Cerebellum (tissue), 4 donors: ENCODE measurements at places on chromosomes 5 and 9.

DNA sequence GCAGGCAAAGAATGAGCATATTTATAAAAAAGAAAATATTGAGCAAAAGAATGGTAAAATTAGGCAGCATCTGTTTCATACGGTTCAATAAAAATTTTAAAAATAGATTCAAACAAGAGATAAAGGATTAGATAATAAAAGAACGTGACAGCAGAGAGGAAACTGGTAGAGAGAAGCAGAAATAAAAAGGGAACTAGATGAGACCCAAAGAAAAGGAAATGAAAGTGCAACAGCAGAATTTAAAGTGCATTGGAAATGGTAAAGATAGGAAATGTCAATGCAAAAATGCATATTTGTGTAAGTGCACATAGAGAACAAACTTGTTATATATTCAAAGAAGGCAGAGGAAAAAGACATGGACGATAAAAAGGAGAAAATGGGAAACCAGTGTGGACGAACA is 70.2 kb downstream of the SUSD1 start:
- no peak for DNase-seq

DNA sequence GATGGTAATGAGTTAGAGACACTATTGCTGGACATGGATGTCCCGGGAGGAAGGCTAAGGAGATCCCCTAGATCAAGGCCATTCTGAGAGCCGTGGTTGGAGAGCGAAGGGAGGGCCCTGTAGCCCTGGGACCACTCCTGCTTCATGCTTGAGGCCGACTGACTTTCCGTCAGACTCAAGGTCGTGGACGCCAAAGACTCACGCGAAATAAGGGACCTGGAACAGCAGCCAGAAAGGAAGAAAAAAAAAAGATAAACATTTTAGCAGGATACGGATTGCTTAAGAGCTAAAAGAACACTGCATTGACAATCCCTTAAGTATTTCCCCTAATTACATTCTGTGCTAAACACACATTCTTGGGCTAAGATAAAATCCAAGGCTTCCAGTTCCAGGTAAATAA is 181.2 kb downstream of the GLIS3 start:
- no peak for DNase-seq

- DNase-seq = no peak
Observed at GRCh38 chr5:180199390-180199789, 9.6 kb downstream of the RASGEF1C start.

DNA sequence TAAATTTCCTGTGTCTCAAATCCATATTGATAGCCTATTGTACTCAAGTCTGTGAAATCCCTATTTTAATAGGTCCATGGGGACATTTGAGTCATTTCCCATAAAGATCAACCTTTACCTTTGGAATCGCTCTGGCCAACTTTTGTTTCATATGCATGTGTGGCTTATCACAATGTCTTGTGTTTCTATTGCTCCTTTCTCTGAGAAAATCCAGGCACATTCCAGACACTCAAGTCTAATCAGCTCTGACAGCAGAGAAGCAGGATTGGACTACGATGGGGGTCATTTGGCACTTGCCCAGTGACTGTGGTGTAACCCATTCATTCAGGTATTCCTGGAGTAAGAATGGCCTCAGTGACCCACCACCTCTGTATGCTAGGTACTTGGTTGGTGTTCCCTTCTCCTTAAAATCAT is 48.4 kb downstream of the ACTBL2 start:
- DNase-seq = no peak

DNA sequence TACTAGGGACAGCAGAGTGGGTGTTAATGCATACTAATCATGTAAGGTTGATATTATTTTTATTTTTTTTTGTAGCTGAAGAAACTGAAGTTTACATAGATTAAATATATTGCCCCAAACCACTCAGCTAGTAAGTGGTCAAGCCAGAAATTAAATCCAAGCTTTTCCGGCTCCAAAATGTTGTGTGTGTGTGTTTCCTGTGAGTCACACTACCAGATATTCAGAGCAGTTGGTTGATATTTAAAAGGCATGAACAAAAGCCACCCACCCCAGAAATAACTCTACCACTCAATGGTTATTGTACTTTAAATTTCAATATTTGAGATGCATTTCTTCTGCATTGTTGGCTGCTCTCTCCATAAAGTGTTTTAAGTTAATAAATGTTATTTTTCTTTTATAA is 29.5 kb downstream of the KCNN2 start:
- no peak for DNase-seq

DNA sequence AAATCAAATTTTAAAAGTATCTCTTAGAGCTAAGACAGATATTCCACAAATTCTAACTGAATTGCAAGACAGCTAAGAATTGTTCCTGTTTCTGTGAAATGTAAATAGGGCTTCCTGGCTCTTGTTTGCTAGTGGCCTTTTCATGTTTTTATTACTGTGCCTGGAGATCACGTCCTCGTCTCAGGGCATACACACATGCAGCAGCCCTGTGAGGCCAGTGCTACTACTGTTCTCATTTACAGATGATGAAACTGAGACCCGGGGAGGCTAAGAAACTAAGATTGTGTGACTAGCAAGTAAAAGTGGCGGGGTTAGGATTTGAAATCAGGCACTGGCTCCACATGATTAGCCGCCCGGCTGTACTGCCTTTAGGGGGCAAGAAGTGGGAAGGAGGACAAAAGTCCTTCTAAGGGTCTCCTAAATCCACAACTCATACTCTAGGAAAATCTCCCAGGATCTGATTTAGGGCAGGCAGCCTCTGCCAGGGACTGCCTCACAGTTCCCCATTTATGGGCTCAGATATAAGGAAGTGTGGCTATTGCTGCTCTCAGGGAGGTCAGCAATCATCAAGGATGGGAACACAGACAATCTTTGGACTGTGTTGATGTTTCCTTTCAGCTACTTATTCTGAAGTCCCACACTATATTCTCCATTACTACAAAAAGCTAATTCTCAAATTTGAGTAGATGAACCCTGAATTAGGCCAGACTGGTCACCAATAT is 7.9 kb downstream of the PRUNE2 start:
- no peak for DNase-seq

DNA sequence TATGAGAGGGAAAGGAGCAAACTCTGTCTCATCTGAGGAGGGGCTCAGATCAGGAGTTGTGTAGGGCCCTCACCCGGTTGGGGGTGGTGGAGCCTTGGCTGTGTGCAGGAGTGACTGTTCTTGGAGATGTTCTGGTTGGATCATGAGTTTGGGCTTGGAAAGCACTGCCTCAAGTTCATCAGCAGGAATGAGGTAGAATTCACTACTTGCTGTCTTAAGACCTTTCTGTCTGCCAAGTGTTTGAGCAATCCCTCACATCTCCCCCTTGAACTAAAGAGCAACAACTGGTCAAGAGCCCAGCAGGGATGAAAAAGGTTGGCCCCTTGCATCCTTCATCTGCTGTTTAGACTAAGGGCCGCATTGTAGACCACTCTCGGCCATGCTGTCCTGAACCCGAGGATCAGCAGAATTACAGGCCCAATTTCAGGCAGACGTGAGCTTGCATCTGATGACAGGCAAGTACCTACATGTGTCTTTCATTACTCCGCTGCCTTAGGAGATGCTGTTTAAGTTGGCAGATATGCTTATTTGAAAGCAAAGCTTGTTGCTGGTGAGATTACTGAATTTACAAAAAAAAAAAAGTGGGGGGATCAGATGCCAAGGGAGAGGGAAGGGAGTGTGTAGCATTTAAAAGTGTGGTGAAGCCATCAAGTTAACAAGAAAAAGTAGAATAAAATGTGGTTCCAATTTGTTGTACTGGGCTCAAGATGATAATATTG is 36.4 kb downstream of the PIK3R1 start:
- no peak for DNase-seq

- DNase-seq = no peak
Observed at GRCh38 chr9:121160025-121160424, 41.6 kb downstream of the RAB14 start.

- peak; percentile 21 for DNase-seq
Observed at GRCh38 chr9:87567571-87567970, 69.9 kb downstream of the DAPK1 start.

- DNase-seq = no peak
Observed at GRCh38 chr5:74239261-74239660, 401.3 kb downstream of the ENC1 start.

GRCh38 chr5:134133995-134134541 is 19.6 kb downstream of the TCF7 start:
- DNase-seq = no peak

DNA sequence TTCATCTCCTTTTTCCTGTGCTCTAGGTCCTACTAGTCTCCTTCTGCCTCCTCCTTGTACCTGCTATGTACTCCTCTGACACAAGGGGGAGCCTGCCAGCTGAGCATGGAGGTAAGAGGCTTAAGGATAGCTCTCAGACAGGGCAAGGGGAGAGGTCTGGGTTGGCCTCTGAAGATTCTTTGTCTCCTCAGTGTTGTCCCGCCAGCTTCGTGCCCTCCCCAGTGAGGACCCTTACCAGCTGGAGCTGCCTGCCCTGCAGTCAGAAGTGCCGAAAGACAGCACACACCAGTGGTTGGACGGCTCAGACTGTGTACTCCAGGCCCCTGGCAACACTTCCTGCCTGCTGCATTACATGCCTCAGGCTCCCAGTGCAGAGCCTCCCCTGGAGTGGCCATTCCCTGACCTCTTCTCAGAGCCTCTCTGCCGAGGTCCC is 3.8 kb downstream of the CREB3 start:
- DNase-seq = peak; percentile 67

- DNase-seq = peak; percentile 19
Observed at GRCh38 chr9:100322954-100323536, 29.7 kb downstream of the TEX10 start.

DNA sequence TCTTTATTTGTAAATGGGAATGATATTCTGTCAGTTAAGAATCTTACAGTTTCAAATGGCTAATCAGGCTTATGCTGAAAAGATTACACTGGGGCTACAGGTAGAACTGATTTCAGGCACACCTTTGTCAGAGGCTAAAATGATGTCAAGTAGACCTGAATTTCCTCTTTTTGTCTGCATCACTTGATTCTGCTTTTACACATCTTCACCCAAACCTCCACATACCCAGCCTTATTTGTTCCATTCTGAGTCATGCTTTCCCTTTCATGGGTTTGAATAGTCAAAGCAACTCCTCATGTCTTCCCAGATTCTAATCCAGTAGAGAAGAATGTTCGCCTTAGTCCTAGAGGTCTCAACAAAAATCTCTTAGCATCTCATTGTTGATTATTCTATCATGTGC is 156.4 kb downstream of the CWC27 start:
- DNase-seq = no peak

DNA sequence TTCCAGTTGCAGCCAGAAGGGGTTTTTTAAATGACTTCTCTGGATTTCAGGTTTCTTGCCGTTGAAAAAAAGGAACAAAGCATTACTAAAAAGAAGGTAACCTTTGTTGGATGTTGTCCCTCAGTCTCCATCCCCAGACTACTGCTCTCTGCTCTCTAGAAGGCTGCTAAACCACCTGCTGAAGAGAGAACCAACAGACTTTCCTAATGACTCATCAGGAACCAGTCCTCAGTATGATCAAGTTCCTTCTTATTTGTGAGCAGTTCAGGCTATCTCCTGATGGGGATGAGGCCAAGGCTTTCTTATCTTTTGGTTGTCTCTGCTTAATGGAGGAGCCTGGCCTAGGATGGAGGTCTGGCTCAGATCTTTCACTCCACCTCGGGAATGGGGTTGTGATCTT is 4.1 kb downstream of the KIF4B start:
- no peak for DNase-seq

- no peak for DNase-seq
Observed at GRCh38 chr5:57007344-57007743, 55.4 kb upstream of the MIER3 start.

GRCh38 chr5:16732356-16732755 is 115.6 kb upstream of the RETREG1 start:
- no peak for DNase-seq

GRCh38 chr5:141570655-141571054 is 48.1 kb downstream of the DIAPH1 start:
- no peak for DNase-seq

- no peak for DNase-seq
Observed at GRCh38 chr9:88536951-88537760, 2.2 kb downstream of the NXNL2 start.

GRCh38 chr5:94928891-94929290 is 310.4 kb downstream of the SLF1 start:
- DNase-seq = no peak

- no peak for DNase-seq
Observed at GRCh38 chr5:57033503-57033902, 81.6 kb upstream of the MIER3 start.

DNA sequence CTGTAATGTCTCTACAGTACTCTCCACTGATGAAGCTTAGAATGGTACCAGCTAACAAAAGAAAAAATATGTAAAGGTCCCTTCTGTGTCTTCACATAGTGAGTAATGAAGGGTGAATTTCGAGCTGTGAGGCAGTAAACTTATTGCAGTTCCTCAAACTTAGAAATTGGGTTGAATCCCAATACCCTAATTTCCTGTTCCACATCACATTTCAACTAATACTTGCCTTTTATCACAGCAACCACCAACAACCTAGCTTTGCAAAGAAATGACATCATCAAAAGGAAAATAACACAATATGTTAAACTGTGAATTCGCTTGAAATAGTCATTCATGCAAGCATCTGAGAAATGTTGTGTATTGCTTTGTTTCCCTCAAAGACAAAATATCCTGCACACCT is 9.4 kb upstream of the TNFAIP8 start:
- DNase-seq = no peak

GRCh38 chr5:161600156-161600555 is 53.6 kb upstream of the GABRB2 start:
- DNase-seq = no peak

- DNase-seq = no peak
Observed at GRCh38 chr9:82599336-82599949, 463.5 kb downstream of the RASEF start.

- DNase-seq = no peak
Observed at GRCh38 chr9:73916016-73916673, 581.0 kb upstream of the RORB start.

- peak; percentile 80 for DNase-seq
Observed at GRCh38 chr5:72154076-72154756, 46.9 kb downstream of the MAP1B start.

- no peak for DNase-seq
Observed at GRCh38 chr9:127216210-127216887, 48.2 kb upstream of the GARNL3 start.

DNA sequence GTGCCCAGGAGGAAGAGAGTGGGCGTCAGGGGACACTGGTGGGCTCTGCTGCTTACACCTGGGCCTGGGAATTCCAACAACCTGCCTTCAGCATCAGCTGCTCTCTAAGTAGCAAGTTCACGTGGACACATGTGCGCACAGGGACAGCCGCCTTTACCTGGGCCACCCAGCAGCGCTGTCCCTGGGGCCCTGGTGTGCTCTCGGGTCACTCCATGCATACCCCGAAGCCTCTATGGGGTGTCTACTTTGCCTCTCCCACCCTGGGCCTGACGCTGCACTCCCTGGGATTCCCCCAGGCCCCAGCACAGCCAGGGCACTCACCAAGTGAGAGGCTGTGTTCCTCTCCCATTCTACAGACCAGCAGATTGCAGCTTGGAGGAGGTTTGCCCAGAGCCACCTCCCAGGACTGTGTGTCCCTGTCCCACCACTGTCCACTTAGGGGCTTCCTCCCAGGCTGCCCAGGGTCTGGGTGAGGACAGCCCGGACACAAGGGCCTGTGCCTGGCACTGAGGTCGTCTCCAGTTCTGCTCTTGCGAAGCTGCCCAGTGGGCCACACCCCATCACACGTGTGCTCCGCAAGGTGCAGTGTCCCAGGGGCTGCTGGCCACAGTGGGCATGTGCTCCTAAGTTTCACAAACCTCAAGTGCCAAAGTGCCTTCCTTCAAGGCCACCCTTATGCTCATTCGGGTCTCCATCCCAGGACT is 5.9 kb downstream of the NINJ1 start:
- DNase-seq = no peak
